ENCODE measurements at places on chromosomes 2 and 18. TPM values are rescaled to one million over a fixed set of nuclear protein-coding genes. Genes with fewer than 3 reads are reported as not detected.

Gene LOXL3
- total RNA-seq: 4.7 TPM

Gene NCKAP1
- total RNA-seq: 142 TPM

Gene RAX
- not detected for total RNA-seq

Gene COL6A3
- 57.1 TPM for total RNA-seq

GRCh38 chr2:173119069-173119807 lies 43.6 kb downstream of the MAP3K20 start:
- DNase-seq: no peak

DNA sequence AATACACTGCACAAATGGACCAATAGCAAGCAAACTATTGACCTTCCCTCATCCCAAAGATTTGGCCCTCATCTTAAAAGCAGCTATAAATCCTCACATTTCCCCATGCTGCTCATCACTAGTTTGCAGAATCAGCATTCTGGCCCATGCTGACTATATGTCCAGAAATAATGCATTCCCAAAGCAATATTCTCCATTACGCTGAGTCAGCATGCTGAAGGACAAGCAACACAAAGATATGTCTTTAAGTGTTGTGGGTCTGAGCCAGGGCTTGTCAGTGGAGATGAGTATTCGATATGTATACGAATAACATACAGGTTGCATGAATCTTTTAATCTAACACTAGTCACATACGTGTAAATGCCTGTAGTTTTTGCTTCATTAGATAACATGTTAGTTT lies 1045.0 kb upstream of the DDX18 start:
- no peak for DNase-seq

DNA sequence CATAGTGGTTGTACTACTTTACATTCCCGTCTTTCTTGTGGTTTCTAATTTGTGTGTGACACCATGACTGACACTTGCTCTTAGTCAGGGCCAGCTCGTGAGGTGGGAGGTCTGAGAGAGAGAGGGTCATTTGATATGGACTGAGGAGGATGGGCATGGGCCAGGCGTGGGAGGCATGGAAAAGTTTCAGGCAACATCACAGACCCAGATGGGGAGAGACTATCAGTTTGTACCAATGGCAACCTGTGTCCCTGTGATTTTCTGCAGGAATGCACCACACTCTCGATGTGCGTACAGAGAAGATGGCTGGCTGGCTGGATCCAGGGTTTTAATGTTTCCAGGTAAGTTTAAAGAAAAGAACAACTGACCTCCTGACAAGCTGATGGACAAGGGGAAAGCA lies 273.6 kb downstream of the CYRIA start:
- DNase-seq: no peak

GRCh38 chr2:106184857-106185256 lies 9.2 kb downstream of the UXS1 start:
- no peak for DNase-seq

DNA sequence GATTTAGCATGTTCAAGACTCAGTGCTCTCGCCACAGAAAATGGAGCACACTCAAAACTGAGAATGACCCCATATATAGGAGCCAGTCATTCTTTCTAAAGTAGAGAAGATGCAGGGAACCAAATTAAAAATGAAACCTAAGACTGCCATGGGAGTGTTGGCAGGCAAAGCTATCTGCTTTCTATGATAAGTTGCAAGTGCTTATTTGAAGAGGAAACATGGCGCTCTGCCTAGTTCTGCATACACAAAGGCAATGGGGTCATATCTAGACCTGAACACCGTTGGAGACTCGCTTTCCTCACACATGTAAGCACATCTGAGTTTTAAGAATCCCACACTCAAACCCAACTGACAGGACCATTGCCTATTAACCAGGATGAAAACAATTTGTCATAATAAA lies 292.5 kb downstream of the ALK start:
- no peak for DNase-seq

GRCh38 chr2:221095356-221095755 lies 476.7 kb downstream of the EPHA4 start:
- no peak for DNase-seq

All from left ventricle myocardium inferior (tissue), 1 donor.